RPMI7951 (cell line): ENCODE measurements at places on chromosomes 1 and 21. TPM values are rescaled to one million over a fixed set of nuclear protein-coding genes. Genes with fewer than 3 reads are reported as not detected.

NTMT2 gene
- not detected in 2 replicates for total RNA-seq

RGS8 gene
- under 0.01 and 0.10 TPM in 2 replicates for total RNA-seq

SLC9C2 gene
- not detected in 2 replicates for total RNA-seq

LDLRAD1 gene
- not detected in 2 replicates for total RNA-seq

MYBPH gene
- 0.48 and 1.4 TPM in 2 replicates for total RNA-seq

TSPAN2 gene
- 0.49 and 1.4 TPM in 2 replicates for total RNA-seq

CTH gene
- total RNA-seq = 6.9 and 7.6 TPM in 2 replicates

PRAMEF1 gene
- total RNA-seq = not detected in 2 replicates

LCE1E gene
- total RNA-seq = not detected in 2 replicates

OSCP1 gene
- total RNA-seq = 9.2 and 11.9 TPM in 2 replicates

GUCA2B gene
- not detected in 2 replicates for total RNA-seq

SPATA45 gene
- not detected in 2 replicates for total RNA-seq

SELP gene
- not detected in 2 replicates for total RNA-seq
